Activated T-cell treated with anti-CD3 and anti-CD28 coated beads, Interleukin-2, amount 50 U/mL, for 72 hours (primary cell): ENCODE measurements at places on chromosomes 1 and 21. TPM values are rescaled to one million over a fixed set of nuclear protein-coding genes. Genes with fewer than 3 reads are reported as not detected.
A peak's percentile ranks its signal among the peaks of the same experiment; 100 is the strongest.

GRCh38 chr1:65554829-65555228, 134.4 kb downstream of the LEPR start:
- DNase-seq = no peak

The FAAH gene
- total RNA-seq = 8.8 TPM

- DNase-seq = no peak
These were observed 16.5 kb downstream of the TADA1 start for GRCh38 chr1:166859597-166859996.

GRCh38 chr1:65758128-65758527, 34.6 kb upstream of the PDE4B start:
- no peak for DNase-seq

The PPM1J gene
- 1.2 TPM for total RNA-seq

GRCh38 chr1:78622548-78622947, 2.3 kb downstream of the IFI44L start:
- DNase-seq = no peak

DNA sequence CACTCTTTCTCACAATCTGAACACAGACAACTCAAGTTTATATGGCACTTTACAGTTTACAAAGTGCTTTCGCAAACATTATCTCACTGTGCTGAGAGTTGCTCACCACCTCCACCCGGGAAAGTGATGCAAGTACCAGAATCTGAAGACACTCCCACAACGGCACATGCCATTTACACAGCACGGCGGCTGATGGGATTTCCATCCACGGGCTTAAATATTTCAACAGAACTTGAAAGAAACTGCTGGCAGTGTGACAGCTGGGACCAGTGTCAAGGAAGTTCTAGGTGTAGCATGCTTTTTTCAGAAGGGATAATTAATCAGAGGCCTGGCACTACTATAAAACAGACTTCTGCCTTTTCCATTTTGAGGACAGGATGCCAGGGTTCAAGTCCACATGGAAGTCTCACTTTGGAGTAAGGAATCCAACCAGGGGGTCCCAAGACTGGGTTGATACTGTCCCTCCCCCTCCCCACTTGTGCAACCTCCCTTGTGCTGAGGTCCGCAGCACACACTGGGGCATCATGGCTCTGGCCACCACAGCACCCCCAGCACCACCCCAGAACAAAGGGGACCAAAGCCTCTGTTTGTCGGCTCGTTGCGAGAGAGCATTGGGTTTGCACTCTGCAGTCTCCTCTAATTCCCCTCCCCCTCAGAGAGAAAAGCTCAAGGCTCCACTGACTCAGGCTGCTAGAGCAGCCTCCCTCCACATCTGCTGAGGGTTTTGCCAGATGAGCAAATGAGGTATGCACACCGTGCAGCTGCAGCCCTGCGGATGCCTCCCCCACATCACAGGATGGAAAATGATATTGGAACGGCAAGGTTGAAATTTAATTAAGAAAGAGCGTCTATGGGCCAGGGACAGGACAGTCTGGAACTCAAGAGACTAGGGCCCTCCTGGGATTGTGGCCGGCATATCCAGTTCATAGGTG, 154.9 kb downstream of the TGFBR3 start:
- DNase-seq = peak; percentile 47

The TMOD4 gene
- 1.8 TPM for total RNA-seq
